NCI-H2081 (cell line): ENCODE measurements at places on chromosomes 6 and 20.

- DNase-seq: no peak
Measured at GRCh38 chr6:129429956-129430355, 280.0 kb downstream of the ARHGAP18 start.

DNA sequence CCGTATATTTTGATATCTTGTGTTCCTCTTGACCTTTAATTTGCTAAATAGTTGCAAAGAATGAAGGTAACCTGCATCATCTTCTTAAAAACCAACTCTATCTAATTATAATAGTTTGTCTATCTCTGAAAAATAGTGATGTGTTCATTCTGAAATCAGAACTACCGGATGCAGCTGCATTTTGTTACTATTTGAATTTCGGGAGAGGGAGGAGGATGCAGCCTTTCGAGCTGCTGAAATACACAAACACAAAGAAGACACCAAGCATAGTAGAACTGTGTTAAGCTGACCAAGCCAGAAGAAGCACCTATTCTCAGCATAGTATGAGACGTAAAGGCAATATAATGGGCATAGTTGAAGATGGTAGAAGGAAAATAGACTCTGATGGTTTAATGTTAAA lies 33.1 kb downstream of the PTPN1 start:
- no peak for DNase-seq

GRCh38 chr20:10537850-10538480 lies 102.9 kb downstream of the SLX4IP start:
- DNase-seq: no peak

DNA sequence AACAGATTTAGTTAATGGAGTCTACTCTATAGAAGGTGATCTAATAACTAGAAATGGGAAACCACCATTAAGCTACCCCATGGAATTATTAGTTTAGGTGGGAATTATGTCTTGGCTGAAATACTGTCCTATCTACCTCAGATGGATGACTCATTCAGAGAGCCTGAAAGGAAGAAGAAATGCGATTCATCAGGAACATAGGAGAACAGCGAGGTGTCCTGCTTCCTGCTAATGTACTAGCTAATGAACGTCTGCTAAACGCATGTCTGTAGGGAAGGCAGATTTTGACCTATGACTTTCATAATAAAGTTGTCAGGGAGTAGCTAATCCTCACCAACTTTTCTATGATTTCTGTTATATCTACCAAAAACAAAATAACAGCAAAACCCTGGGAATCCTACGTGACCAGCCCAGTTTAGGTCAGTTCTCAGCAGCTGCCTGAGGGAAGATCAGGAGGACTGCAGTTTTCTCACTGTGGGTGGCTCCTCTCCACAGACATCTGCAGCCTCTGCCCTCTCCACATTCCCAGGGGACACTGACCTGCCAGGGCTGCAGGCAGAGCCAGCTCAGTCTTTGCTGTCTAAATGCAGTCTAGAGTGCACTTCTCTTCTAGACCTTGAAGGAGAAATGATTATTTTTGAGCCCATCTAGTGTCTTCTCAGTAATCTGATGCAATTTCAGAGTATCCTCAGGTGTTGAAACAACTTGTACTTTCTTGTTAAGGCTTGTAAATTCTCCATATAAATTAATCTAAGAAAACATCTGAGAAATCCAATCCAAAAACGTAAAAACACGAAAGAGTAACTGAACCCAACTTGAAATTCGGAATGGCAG lies 18.1 kb upstream of the SFT2D1 start:
- no peak for DNase-seq

GRCh38 chr20:18202966-18203365 lies 65.3 kb downstream of the KAT14 start:
- DNase-seq: no peak

DNA sequence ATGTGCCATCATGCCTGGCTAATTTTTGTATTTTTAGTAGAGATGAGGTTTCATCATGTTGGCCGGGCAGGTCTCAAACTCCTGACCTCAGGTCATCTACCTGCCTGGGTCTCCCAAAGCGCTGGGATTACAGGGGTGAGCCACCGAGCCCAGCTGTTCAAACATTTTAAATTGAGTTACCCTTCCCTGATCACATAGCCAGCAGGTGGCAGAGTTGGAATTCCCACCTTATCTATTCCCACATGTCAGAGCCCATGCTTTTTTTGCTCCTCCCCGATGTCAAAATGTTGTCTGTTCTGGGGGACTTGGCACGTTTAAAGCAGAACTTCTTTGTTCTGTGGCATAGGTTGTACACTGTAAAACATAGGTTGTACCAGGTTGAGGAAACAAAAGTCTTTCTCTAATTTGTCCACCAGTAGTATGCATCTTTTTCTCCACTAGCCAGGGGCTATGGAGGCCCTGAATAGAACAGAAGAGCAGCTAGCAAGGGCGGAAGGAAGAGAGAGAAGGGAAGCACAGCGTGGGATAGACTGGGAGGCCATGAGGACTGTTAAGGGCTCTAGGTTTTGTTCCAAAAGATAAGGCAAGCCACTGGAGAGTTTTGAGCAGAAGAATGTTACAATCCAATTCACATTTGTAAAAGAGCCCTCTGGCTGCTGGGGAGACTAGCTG lies 7.3 kb upstream of the LBP start:
- DNase-seq: no peak

- no peak for DNase-seq
Measured at GRCh38 chr6:37723016-37723415, 25.3 kb upstream of the MDGA1 start.

- DNase-seq: no peak
Measured at GRCh38 chr20:39674842-39675241, 712.7 kb downstream of the DHX35 start.

- no peak for DNase-seq
Measured at GRCh38 chr6:112384511-112384910, 37.4 kb downstream of the RFPL4B start.

- DNase-seq: no peak
Measured at GRCh38 chr6:158071121-158072082, 89.7 kb downstream of the SYNJ2 start.

- DNase-seq: no peak
Measured at GRCh38 chr6:27470023-27470422, 2.9 kb downstream of the ZNF184 start.

GRCh38 chr20:10247440-10247839 lies 28.8 kb downstream of the SNAP25 start:
- no peak for DNase-seq

DNA sequence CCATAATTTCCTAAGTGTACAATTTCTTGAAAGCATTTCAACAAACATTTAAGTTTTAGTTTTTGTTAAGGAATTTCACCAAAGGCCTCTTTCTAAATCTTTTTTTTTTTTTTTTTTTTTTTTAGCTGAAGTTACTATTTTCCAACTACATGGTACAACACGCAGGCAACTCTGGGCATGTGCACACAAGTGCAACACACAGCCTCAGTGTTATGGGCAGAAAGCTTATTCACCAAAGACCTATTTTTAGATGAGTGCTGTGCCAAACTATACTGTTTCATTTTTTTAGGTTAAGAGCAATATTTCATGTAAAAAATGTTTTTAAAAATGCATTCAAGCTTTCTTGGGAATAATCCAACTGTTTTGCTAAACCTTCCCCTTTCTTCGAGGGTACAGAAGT lies 42.0 kb upstream of the MAP3K4 start:
- no peak for DNase-seq

GRCh38 chr6:150267686-150268561 lies 100.9 kb upstream of the IYD start:
- DNase-seq: no peak

- DNase-seq: no peak
Measured at GRCh38 chr6:29965563-29965872, 23.2 kb downstream of the HLA-A start.

GRCh38 chr6:106518748-106519147 lies 110.5 kb downstream of the RTN4IP1 start:
- DNase-seq: no peak

- no peak for DNase-seq
Measured at GRCh38 chr6:86526238-86526637, 411.1 kb upstream of the HTR1E start.

DNA sequence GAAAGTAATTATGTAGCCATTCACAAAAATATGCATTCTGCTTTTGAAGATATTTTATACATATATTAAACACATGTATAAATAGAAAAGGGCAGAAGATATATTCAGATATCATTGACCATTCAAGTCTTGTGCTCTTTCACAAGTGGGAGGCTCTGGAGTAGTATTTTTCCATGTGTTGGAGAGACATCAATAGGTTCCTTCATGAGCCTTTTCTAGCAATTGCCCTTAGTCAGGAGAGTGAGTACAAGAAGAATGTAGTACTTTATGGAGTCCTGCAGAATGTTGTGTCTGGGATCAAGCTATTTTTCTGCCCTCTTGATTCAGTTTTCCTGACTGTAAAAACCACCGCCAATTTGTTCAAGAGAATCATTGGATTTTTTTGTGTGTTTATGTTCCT lies 117.9 kb downstream of the LRRC1 start:
- no peak for DNase-seq

- no peak for DNase-seq
Measured at GRCh38 chr6:142130814-142131213, 1.9 kb upstream of the GJE1 start.

- DNase-seq: no peak
Measured at GRCh38 chr6:10314163-10314955, 100.5 kb downstream of the TFAP2A start.

DNA sequence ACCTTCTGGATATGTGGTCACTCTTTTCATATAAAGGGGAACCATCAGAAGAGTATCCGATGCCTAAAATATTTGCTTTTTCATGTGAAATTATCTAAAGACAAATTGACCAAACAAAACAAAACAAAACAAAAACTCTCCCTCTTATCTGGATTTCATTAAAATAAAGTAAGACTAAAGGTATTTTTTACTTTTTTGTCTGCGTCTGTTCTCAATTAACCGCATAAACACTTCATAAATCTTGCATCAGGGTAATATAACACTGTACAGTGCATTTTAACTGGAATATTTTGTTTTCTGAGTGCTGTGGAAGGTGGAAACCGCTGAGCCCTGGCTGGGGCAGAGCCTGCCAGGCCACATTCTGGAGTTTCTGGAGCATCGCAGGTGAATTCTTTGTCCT lies 234.1 kb upstream of the ZFP64 start:
- no peak for DNase-seq

- DNase-seq: no peak
Measured at GRCh38 chr20:25361287-25361683, 29.4 kb downstream of the ABHD12 start.

- no peak for DNase-seq
Measured at GRCh38 chr20:54291339-54292010, 83.6 kb downstream of the PFDN4 start.

DNA sequence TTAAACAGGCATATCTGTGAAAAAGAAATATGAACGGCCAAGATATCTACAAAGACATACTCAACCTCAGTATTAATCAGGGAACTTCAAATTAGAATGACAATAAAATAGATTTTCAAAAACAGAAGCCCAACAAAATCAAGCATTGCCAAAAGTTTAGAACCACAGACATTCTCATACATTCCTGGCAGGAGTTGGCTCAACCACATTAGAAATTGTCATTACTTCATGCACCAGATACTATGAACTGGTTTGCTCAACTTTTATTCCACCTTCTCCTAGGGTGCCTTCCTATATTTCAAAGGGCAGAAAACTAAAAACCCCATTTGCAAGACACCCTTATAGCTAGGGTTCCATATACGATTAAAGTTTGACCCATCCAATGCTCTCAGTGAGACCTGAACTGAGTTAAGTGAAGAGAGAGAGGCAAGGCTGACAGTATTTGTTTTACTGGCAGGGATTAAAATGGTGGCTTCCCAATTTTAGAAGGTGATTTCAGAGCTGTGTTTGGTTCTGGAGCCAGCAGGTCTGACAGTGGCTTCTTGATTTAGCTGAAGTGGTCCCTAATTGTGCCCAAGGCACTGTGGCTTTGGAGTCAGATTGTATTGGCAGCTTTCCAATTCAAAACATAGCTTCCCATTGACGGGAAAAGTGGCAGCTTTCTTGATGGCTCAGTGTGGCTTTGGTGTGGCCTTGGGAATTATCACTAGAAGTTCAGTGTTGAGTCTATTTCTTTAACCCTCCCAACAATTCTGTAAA lies 77.1 kb upstream of the CDYL start:
- peak; percentile 60 for DNase-seq

GRCh38 chr6:36725581-36725980 lies 28.0 kb downstream of the RAB44 start:
- no peak for DNase-seq

DNA sequence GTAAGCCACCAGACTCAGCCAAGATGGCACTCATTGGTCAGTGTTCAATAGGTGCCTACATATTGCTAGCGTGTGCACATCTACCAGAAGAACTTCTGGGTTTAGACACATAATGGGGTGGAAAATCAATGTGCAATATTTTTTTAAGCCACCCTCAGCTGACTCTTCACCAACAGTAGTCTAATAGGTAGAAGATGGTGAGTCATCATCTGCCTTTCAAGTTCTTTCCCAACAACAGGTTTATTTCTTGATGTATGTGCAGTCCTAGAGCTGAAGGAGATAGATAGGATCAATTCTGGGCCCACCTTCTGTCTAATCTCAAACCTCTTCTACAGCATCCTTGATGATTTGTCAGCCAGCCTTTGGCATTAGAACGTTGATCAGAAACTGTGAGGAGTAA lies 41.3 kb downstream of the IRAK1BP1 start:
- no peak for DNase-seq
